Stimulated activated CD8-positive, alpha-beta memory T cell treated with anti-CD3 and anti-CD28 coated beads, Interleukin-7, amount 100 ng/mL, for 1 hour (primary cell): ENCODE measurements at places on chromosomes 3 and 15.

GRCh38 chr3:53892286-53892637 is 603 bp upstream of the SELENOK start:
- DNase-seq = no peak

DNA sequence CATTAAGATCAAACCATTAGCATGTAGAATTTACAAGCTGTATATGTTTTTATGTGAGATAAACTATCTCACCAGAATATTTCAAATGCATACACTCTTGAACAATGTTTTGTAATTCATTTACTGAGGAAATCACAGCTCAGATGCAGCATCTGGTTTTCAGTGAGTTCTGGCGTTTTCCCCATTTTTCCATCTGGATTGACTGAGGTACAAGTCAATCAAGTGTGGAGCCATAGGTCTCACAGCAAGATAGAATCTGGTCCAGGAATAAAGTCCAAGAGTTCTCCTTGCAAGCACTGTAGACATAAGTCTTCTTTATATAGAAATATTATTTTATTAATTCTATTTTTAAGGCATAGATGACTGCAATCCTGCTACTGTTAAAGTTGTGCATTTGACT is 219.3 kb downstream of the ZBBX start:
- no peak for DNase-seq

DNA sequence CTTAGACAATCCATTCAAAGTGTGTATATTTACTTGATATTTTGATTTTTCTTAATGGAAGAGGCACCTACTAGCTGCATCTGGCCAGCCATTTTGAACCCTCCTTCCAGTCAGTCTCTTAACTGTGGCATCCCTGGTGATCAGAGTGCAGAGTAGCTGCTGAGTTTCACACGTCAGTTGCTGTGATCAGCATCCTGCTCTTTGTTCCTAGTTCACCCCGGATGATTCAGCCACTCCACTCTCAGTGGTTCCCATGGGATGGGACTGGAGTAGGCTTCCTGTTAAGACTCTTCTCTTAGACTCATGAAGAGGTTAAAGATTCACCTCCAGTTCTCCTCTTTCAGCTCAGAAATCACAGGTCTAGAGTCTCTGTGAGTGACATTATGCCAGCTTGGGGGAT is 75.8 kb downstream of the STXBP5L start:
- no peak for DNase-seq

GRCh38 chr15:98321896-98322295 is 326.4 kb upstream of the IGF1R start:
- no peak for DNase-seq

GRCh38 chr15:40340740-40341400 is at the start of gene CCDC9B:
Gene CCDC9B (minus strand): TSS chr15:40340939. CDS start chr15:40340819, 120 bp downstream.
- DNase-seq = no peak

- no peak for DNase-seq
Measured at GRCh38 chr3:57877116-57877515, 121.0 kb downstream of the SLMAP start.

- no peak for DNase-seq
Measured at GRCh38 chr15:82852941-82853561, 43.6 kb downstream of the WHAMM start.

GRCh38 chr3:157259825-157260224 is 99.9 kb upstream of the CCNL1 start:
- DNase-seq = no peak

DNA sequence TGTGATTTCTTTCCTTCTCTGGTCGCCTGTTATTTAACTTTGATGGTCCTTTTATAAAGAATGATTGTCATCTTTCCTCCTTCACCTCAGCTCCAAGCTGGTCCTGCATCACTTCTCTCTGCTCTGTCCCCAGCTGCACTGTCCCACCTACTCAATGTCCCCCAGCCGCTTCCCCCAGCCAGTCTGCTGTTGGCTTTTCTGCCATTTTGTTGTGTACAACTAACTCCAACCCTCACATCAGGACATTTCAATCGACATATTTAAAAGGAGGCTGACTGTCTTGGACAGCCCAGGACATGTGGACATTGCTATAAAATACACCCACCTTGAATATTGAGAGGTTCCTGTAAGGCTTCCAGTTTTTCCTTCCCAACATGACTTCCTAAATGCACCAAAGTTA is 193.8 kb upstream of the RGMA start:
- no peak for DNase-seq

DNA sequence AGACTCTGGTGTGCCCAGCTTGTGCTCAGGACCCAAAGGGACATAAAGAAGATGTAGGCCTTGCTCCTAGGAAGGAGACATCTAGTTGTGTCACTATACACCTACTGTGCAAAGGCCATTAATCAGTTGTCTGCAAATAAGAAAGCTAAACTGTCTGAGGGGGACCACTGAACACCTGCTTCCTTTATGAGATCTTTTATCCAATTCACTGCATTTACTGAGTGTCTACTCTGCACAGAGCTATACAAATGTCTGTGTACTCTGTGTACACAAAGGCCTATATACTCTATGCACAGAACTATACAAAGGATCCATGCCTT is 124.8 kb downstream of the CTNNB1 start:
- DNase-seq = no peak

DNA sequence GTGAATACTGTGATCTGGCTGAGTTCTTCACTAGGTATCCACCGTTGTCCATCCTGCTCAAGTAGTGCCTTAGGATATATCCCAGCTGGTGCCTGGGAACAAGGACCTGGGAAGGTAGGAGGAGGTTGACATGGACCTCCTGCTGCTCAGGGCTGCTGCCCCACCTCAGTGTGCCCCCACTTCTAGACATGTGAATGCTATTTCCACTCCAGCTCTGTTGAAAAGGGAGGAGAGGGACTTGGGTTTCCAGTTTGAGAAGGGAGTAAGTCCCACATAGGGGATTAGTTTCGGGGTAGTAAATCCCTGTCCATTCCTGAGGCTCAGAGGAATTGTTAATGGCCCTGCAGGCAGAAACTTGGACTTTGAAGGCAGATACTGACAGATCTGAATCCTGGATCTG is 32.9 kb upstream of the ETV5 start:
- DNase-seq = no peak
